Ascending aorta (tissue), 2 donors: ENCODE measurements at places on chromosomes 1 and 21. TPM values are rescaled to one million over a fixed set of nuclear protein-coding genes. Genes with fewer than 3 reads are reported as not detected.

GRCh38 chr1:87092846-87093245, 178.4 kb downstream of the HS2ST1 start:
- H3K4me3 ChIP-seq: no peak overlapping the region
- H3K27me3 ChIP-seq: no peaks in the 10 kb centered on the region
- H3K36me3 ChIP-seq: no peaks in the 10 kb centered on the region
- DNase-seq: no peak
- H3K27ac ChIP-seq: no peak overlapping the region
- H3K4me1 ChIP-seq: no peaks in the 10 kb centered on the region

GRCh38 chr1:36380143-36380619, 5.5 kb downstream of the STK40 start:
- H3K27ac ChIP-seq: peak overlapping the region; percentile 94
- H3K27me3 ChIP-seq: no peaks in the 10 kb centered on the region
- DNase-seq: no peak
- peaks cover 13% of the 10 kb centered on the region for H3K4me1 ChIP-seq
- H3K4me3 ChIP-seq: no peak overlapping the region

DNA sequence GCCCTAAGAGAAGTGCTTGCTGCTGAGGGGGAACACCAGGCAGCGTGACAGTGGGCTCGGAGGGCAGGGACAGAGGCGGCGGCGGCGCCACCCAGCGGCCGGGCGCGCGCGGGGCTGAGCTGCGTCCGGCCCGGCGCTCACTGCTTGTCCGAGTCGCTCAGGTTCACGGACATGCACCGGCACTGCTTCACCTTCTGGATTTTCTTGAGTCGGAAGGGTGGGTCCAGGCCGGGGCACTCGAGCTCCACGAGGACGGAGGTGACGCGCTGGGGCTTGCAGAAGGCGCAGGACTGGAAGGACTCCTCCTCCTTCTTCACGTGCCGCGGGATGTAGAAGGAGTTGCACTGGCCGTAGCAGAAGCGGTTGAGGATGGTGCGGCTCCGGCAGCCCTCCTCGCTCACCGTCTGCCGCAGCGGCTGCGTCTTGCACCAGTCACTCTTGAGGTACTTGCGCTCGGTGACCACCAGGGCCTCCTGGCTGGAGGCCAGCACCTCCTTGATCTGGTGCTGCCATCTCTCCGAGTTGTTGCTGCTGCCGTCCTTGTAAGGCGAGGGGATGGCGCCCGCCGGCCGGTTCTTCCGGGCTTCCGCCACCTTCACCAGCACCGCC, 119.0 kb downstream of the GREM2 start:
- no peaks in the 10 kb centered on the region for H3K4me1 ChIP-seq
- no peak overlapping the region for H3K4me3 ChIP-seq
- no peaks in the 10 kb centered on the region for H3K36me3 ChIP-seq
- H3K27me3 ChIP-seq: no peaks in the 10 kb centered on the region

- no peak overlapping the region for H3K4me3 ChIP-seq
- no peak overlapping the region for H3K27ac ChIP-seq
- H3K36me3 ChIP-seq: no peaks in the 10 kb centered on the region
Measured at GRCh38 chr1:39959651-39960333, 4.8 kb downstream of the MFSD2A start.

DNA sequence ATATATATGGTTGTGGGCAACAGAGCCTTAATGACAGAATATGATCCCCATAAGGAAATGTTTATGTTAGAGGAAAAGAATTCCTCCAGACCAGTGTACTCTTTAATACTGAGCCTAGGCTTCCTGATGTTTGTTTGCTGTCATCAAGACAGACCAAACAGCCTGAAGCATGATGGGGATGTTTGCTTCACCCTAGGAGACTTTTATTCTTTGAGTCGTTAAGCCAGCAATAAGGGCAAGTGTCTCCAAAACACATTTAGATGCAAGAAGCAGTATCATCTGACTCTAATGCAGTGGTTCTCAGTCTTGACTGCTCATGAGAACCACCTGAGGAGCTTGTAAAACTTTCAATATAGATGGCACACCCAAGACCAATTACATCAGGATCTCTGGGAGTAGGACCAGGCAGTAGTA, 33.1 kb downstream of the UBE2U start:
- no peaks in the 10 kb centered on the region for H3K27me3 ChIP-seq
- no peak overlapping the region for H3K27ac ChIP-seq
- H3K4me3 ChIP-seq: no peak overlapping the region
- no peaks in the 10 kb centered on the region for H3K36me3 ChIP-seq
- H3K4me1 ChIP-seq: no peaks in the 10 kb centered on the region

DNA sequence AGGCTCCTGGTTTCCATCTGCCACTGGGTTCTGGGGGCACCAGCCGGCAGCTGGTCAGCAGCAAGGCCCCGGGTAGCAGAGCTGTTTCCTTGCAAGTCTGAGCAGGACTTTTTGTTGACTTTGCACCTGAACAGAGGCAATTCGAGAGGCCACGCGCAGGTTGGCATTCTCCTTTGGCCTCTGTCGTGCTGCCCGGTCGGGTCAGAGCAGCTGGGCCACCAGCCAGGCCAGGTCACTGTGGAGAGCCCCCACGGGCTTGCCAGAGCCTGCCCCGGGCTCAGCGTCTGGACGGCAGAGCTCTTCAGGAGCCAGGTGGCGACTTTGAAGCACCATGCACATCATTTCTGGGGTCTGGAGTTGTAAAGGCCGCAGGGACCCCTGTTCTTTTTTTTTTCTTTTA, 28.4 kb upstream of the TMEM52 start:
- H3K4me1 ChIP-seq: no peaks in the 10 kb centered on the region
- H3K4me3 ChIP-seq: no peak overlapping the region
- DNase-seq: no peak
- H3K27me3 ChIP-seq: no peaks in the 10 kb centered on the region

GRCh38 chr1:154987326-154987725, 4.2 kb downstream of the FLAD1 start:
- H3K4me1 ChIP-seq: peaks cover 10% of the 10 kb centered on the region
- H3K27me3 ChIP-seq: no peaks in the 10 kb centered on the region
- H3K36me3 ChIP-seq: peaks cover 36% of the 10 kb centered on the region
- no peak overlapping the region for H3K27ac ChIP-seq
- DNase-seq: no peak

- H3K27me3 ChIP-seq: no peaks in the 10 kb centered on the region
- H3K27ac ChIP-seq: no peak overlapping the region
- H3K4me3 ChIP-seq: no peak overlapping the region
Measured at GRCh38 chr1:914891-915280, 8.8 kb upstream of the SAMD11 start.

DNA sequence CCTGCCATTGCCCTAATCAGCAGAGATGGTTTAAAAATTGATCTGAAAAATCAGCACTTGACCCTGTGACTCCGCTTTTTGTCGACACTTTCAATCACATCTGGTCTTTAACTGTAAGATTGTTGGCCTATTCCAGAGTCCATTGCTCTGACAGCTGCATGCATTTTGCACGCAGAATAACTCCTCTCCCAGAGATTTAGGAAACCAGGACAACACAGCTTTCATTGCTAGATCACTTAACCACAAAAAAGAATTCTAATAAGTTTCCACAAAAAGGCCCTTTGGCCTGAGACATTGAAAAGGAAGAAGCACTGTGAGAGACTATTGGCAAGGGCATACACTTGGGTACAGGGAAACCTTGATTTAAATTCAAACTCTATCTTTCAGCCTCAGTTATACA, 373.1 kb downstream of the TGFB2 start:
- DNase-seq: no peak
- H3K4me3 ChIP-seq: no peak overlapping the region
- no peaks in the 10 kb centered on the region for H3K36me3 ChIP-seq
- no peaks in the 10 kb centered on the region for H3K27me3 ChIP-seq
- H3K27ac ChIP-seq: no peak overlapping the region

GRCh38 chr1:98053471-98054366, 132.9 kb upstream of the DPYD start:
- no peak overlapping the region for H3K27ac ChIP-seq
- no peaks in the 10 kb centered on the region for H3K36me3 ChIP-seq
- DNase-seq: peak; percentile 73
- H3K4me3 ChIP-seq: peak overlapping the region; percentile 59
- peaks cover 9% of the 10 kb centered on the region for H3K4me1 ChIP-seq

HS2ST1 gene
- 15.8 TPM for total RNA-seq

FHAD1 gene
- not detected for total RNA-seq

NSL1 gene
- 69.1 TPM for total RNA-seq

GJB5 gene
- not detected for total RNA-seq

DSCAM gene
- not detected for total RNA-seq

EFNA1 gene
- total RNA-seq: 66.7 TPM

USH2A gene
- not detected for total RNA-seq
